AG09309 (cell line): ENCODE measurements at places on chromosomes 12 and 14.

DNA sequence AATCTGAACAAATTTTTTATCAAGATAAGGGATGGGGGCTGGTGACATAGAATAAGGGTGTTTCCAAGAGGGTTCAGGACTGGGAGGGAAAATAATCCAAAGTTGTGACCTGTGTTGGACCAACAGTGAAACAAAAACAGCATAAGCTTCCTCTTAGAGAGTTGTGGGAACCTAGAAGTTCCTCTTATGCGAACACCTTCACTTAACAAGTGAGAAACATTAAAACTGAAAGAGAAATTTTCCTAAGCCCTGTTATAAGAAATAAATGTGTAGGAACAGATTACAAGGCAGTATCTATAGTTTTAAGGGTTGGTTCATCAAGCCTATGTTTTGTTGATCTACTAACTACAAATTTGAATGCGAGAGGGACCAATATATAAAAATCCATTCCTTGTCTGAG, 58.4 kb downstream of the LLPH start:
- no peak for DNase-seq

DNA sequence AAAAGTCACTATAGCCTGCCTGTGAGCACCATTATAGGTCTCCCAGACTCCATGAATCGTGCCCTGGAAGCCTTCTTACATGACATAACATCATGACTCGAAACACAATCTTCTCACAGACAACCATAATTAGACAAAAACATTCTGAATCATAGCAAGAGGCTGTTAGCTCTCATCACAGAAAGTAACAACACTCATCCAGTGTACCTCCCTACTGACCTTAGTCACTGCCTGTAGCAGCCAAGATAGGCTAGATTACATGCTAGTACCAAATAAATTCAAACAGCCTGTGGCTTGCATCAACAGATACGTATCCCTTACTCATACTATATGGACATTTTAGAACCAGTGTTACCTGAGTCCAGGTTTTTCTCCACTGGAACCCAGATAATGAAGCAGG, 663.8 kb upstream of the FOXG1 start:
- DNase-seq = no peak

- no peak for DNase-seq
Measured at GRCh38 chr12:64431791-64432190, 20.1 kb upstream of the TBK1 start.

- no peak for DNase-seq
Measured at GRCh38 chr12:107221913-107222312, 128.6 kb upstream of the CRY1 start.

- no peak for DNase-seq
Measured at GRCh38 chr14:102140750-102141145, 1.1 kb downstream of the WDR20 start.

GRCh38 chr14:22822571-22823098, 7.1 kb upstream of the MRPL52 start:
- no peak for DNase-seq

DNA sequence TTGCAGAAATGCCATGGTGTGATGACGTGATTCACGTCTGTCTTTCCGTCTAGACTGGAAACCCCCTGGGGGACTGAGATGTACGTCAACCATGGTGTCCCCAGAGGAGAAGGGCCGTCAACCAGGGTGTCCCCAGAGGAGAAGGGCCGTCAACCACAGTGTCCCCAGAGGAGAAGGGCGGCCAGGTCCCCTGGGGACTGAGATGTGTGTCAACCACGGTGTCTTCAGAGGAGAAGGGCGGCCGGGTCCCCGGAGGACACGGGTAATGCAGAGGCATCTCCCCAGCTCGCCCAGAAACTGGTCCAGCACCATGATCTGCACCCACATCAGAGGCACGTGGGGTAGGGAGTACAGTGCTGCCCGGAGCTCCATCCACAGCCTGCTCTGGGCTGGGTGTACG, 30.6 kb upstream of the GALNT9 start:
- no peak for DNase-seq

- no peak for DNase-seq
Measured at GRCh38 chr12:68835333-68835908, 27.4 kb downstream of the MDM2 start.

GRCh38 chr14:77125281-77125801, 16.2 kb downstream of the ZDHHC22 start:
- DNase-seq = no peak

- no peak for DNase-seq
Measured at GRCh38 chr12:91857813-91858542, 287.7 kb downstream of the BTG1 start.

DNA sequence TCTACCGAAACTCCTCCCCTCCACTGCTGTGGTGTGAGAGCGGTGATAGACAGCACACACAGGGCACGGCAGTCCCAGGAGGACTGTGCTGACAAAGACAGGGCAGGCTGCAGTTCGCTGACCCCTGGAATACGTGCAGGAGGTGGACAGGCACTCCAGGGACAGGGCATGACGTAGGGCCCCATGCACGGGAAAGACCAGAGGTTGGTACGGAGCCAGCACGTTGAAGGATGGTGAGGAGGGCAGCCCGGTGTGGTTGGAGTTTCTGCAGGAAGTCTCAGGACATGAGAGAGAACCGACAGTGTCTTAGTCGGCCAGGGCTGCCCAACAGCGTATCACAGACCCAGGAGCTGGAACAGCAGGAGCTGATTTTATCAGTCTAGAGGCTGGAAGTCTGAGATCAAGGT, 254.2 kb upstream of the FKBP4 start:
- DNase-seq = no peak

GRCh38 chr12:51922762-51923505, 15.6 kb downstream of the ACVRL1 start:
- DNase-seq = peak; percentile 38

DNA sequence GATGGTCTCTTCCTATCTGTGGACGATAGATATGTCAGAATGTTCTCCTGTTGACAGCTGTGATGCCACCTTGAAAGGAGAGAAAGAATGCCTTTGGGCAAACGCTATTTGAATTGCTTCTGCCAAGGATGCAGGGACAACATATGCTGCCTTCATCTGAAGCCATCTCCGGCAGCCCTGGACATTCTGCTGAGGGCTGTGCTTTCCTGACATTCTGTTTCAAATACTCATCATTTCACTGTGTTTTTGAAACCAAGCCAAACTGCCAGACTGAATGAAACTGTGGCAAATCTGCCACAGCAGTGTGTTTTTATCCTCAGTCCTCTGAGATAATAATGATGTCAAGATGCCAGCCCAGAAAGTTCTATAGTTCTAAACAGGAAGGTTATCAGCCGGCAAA, 85.8 kb upstream of the BCAT1 start:
- DNase-seq = no peak

DNA sequence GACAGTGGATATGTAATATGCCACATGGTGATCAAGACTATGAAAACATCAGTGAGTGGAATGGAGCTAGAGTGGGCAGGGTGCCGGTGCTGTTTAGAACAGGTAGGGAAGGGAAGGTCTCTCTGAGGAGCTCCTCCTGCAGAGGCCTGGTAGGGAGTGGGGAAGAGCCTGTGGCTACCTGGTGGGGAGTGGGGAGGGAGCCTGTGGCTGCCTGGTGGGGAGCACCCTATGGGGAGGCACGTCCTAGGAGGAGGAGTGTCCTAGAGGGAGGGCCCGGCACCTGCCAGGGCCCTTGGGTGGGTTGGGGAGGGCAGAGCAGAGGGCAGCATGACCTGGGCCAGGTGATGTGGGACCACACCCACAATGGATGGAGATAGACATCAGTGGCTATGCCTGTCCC, 122.6 kb downstream of the ADGRD1 start:
- DNase-seq = no peak

GRCh38 chr12:68452078-68452715, 120.0 kb upstream of the MDM1 start:
- DNase-seq = no peak

GRCh38 chr14:21123429-21123828, 22.6 kb downstream of the TMEM253 start:
- DNase-seq = no peak

GRCh38 chr12:108679106-108679681, 45.5 kb upstream of the SELPLG start:
- DNase-seq = no peak

DNA sequence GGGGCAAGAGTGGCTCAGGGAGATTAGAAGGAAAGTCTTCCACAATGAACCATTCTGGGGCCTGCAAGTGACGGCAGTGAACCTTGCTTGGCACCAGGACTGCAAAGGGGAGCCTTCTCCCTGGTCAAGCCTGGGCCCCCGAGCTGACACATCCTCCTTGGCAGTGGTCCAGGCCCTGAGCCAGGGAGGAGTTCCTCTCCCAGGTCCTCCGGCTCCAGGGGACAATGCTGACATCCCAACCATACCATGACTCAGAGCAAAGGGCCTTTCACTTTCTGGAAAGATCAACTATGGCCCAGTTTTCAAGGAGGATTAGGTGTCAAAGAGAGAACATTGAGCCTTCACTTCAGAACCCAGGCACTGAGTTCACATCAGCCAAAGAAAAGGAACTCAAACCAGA, 756.5 kb upstream of the TBX3 start:
- peak; percentile 7 for DNase-seq

GRCh38 chr12:63958876-63959580, 114.5 kb downstream of the SRGAP1 start:
- DNase-seq = no peak

DNA sequence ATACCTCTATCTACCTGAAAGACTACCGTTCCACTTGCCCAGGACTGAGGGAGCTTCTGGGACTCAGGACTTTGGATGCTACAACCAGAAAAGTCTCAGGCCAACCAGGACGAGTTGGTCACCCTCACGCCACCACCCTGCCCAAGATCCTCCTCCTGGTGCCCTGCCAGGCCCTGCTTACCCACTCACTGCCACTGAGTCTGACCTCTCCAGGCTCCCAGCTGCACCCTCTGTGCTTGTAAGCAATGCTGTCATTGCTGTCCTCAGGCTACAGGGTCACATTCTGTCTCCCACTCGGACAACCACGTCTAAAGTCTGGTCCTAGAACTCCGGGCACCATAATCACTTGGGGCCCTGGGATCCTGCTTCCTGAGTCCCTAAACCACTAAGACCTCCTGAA, 9.2 kb downstream of the TTC7B start:
- DNase-seq = no peak

- DNase-seq = no peak
Measured at GRCh38 chr14:70662080-70662479, 20.4 kb downstream of the TTC9 start.

DNA sequence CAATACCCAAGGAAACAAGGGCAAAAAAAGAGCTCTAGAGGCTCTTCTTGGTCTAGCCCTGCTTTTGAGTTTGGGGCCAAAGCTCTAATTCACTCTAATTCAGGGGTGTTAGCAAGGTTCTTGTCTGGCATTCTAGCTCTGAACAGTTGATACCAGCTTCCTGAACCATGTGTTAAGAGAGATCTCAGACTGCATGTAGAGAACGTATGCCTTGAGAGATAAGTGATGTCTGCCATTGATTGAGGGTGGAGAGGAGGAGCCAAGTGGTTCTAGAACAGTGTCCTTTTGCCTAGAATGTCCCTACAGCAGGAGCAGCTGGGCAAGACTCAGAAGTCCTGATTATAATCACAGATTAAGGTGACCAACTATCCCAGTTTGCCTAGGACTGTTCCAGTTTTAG, 18.2 kb upstream of the POC1B start:
- no peak for DNase-seq

DNA sequence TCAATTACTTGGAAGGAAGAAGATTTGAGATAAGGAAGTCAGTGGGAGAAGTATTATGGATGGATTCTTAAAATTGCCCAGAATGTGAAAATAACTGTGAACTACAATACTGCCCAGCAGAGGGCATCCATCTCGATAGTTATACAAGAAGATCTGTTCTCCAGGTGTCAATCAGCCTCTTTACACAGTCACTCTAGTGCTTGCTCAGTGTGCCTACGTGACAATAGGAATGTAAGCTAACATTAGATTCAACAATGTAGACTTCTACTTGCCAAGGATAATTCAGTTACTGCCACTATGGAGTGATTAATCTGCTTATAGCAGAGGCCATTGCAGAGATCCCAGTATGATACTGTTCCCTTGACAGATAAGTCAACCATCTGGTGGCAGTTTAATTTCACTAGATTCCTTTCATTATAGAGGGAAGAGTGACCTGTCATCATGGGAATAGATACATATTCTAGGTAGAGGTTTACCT, 10.6 kb upstream of the MAP4K5 start:
- DNase-seq = no peak

- DNase-seq = no peak
Measured at GRCh38 chr12:121391619-121392324, 8.1 kb upstream of the RNF34 start.

GRCh38 chr14:97276573-97276972, 479.4 kb downstream of the VRK1 start:
- no peak for DNase-seq

DNA sequence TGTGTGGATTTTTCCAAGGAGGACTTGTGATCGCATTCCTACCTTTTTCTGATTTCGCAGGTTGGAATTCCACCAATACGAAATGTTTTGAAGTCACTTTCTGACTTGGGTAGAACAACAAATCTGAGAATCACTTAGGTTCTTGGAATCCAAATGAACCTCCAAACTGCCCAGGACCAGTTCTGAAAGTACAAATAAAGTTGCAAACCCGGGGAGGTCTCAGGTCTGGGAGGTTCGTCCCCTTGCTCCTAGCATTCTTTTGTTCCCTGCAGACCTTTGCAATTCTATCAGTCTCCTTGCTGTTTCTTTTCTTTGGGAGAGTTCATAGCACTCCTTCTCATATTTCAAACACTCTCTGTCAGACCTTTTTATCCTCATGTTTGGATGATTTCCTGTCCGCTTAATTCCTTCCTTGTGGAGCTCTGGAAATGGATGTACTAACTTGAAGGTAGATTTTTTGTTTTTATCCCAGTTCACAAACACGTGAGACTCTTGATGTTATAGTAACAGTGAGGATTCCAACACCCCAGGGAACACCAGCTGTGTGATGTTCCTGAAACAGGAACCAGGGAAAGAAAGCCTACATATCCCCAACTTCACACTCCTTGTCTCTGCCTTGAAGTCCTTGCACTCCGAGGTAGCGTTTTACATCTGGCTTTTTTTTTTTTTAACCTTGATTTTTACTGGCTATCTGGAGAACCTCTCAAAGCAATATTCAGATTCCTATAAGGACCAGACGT, 70.6 kb downstream of the TMEM132C start:
- no peak for DNase-seq

DNA sequence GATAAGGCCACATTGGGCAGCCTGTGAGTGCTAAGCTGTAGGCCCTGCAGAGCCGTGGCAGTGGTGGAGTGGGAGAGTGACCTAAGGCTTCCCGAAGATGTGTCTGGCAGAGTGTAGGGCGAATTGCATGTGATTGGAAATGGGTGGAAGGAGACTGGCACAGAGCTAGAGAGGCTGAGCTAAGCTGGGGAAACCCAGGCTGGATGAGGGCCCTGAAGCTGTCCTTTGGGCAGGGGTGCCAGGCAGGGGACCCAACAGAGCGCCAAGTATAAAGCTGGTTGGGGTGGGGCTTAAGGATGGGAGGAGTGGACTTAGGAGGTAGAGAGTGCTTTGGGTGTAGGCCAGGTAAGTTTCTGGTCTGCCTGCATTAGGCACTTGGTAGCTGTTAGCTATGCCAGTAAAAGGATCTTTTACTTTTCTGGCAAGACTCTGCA, 47.9 kb downstream of the WDR20 start:
- no peak for DNase-seq

DNA sequence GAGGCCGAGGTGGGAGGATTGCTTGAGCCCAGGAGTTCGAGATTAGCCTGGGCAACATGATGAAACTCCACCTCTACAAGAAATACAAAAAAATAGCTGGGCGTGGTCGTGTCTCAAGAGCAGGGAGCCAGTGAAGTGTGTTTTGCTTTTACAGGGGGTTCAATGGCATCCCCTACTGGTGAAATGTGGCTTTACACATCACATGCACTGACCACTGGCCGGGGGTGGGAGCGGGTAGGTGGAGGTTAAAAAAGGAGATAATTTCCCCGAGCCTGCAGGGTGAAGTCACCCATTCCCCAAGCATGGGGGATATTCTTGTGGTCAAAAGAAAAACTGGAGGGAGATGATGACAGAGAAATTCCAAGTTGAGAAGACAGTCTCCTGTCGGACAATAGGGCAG, 63.6 kb upstream of the PWP1 start:
- DNase-seq = no peak
